M059J (cell line): ENCODE measurements at places on chromosomes 12 and 14. TPM values are rescaled to one million over a fixed set of nuclear protein-coding genes. Genes with fewer than 3 reads are reported as not detected.

The SAMD15 gene
- 0.59 and 1.4 TPM in 2 replicates for total RNA-seq

The CEP170B gene
- 3.8 and 9.1 TPM in 2 replicates for total RNA-seq

The HCFC2 gene
- 10.8 and 14.6 TPM in 2 replicates for total RNA-seq

The TEX52 gene
- not detected in 2 replicates for total RNA-seq

The DEGS2 gene
- 0.10 TPM in 1 of 2 replicates, not detected in the other for total RNA-seq
